ENCODE measurements at places on chromosomes 3 and 15. TPM values are rescaled to one million over a fixed set of nuclear protein-coding genes. Genes with fewer than 3 reads are reported as not detected.

The KY gene
- under 0.01 TPM for total RNA-seq

GRCh38 chr15:53107855-53108254 is 317.7 kb upstream of the ONECUT1 start:
- no peak for DNase-seq

DNA sequence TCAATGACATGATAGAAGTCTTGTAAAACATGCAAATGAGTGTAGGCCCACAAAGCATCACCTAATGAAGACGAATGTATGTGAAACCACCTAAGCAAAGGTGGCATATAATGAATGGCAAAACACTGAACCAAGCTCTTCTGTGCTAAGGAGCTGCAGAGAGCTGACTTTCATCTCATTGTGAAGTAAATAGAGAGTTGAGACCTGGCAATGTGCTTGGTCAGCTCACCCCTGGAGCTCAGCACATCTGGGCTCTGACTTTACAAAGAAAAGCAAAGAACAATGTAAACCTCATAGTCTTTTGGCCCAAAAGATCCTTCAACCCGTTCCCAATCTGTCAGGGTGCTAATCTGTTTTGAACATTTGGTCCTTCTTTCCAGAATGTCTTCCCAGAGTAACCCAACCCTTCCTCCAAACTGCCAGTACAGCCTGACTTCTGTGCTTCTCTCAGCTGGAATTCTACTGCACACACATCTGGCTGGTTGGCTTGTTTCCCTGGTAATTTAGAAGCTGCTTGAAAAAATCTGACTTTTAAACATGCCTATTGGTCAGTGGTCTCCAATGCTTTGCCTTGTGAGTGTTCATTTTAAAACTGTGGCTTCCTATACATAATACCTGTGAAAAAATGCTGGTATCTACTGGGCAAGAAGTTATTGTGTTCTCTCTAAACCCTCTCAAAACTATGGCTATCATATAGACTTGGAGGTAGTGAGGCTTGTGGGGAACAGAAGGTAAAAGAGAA is 101.7 kb downstream of the CD200R1L start:
- DNase-seq, result no peak

DNA sequence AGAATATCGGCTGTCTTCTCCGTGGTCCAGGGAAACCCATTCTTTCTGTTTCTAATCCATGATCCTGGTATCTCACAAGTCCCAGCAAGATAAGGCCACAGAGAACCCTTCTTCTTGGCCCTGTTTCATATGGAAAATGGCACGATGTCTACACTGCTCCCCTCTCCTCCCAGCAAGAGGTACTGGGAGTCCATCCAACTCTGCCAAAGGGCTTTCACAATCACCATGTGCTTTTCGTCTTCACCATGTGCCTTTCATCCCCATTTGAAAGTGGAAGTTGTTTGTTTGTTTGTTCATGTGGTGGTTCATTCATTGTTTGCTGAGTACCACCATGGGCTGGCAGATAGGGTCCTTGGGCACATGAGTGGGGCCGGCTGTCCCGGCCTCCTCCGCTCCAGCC is 5.5 kb downstream of the ITIH3 start:
- no peak for DNase-seq

GRCh38 chr3:184694133-184694665 is 17.7 kb downstream of the MAGEF1 start:
- DNase-seq, result no peak

- no peak for DNase-seq
Measured at GRCh38 chr3:189188466-189188865, 16.7 kb downstream of the TPRG1 start.

GRCh38 chr15:99385005-99385669 is 133.9 kb downstream of the LRRC28 start:
- DNase-seq, result no peak
